ENCODE measurements at places on chromosomes 16 and 17. TPM values are rescaled to one million over a fixed set of nuclear protein-coding genes. Genes with fewer than 3 reads are reported as not detected.

PERCC1 gene
- total RNA-seq, result not detected

CHD9NB gene
- 0.76 TPM for total RNA-seq

ENPP7 gene
- total RNA-seq, result not detected

YPEL3 gene
- total RNA-seq, result 17.4 TPM

CDR2L gene
- total RNA-seq, result 49.3 TPM

KRT27 gene
- total RNA-seq, result not detected

CBLN1 gene
- not detected for total RNA-seq

C1QTNF8 gene
- not detected for total RNA-seq

CCL7 gene
- not detected for total RNA-seq

IL17C gene
- total RNA-seq, result not detected

GJC1 gene
- 21.4 TPM for total RNA-seq

HAP1 gene
- 0.13 TPM for total RNA-seq

VAT1L gene
- 0.98 TPM for total RNA-seq

SLC52A1 gene
- under 0.01 TPM for total RNA-seq

HOXB5 gene
- 1.3 TPM for total RNA-seq

COPZ2 gene
- total RNA-seq, result 23.1 TPM

ENO3 gene
- total RNA-seq, result 2.0 TPM

All from mesangial cell (primary cell).